ENCODE measurements at places on chromosomes 4 and X. TPM values are rescaled to one million over a fixed set of nuclear protein-coding genes. Genes with fewer than 3 reads are reported as not detected.

Gene TLR3
- 0.17 TPM for polyA plus RNA-seq

Gene TASL
- 7.6 TPM for polyA plus RNA-seq

Gene GAGE12J
- polyA plus RNA-seq: not detected

Gene FAM9C
- not detected for polyA plus RNA-seq

Gene SLC38A5
- polyA plus RNA-seq: 20.2 TPM

Gene GABRA4
- under 0.01 TPM for polyA plus RNA-seq

- no peak overlapping the region for H3K4me3 ChIP-seq
- no peak overlapping the region for H3K27ac ChIP-seq
- H3K4me1 ChIP-seq: peaks cover 20% of the 10 kb centered on the region
- DNase-seq: peak; percentile 62
- peaks cover 10% of the 10 kb centered on the region for H3K36me3 ChIP-seq
These were observed 5.1 kb upstream of the SLC25A6 start for GRCh38 chrX:1397001-1397400.

DNA sequence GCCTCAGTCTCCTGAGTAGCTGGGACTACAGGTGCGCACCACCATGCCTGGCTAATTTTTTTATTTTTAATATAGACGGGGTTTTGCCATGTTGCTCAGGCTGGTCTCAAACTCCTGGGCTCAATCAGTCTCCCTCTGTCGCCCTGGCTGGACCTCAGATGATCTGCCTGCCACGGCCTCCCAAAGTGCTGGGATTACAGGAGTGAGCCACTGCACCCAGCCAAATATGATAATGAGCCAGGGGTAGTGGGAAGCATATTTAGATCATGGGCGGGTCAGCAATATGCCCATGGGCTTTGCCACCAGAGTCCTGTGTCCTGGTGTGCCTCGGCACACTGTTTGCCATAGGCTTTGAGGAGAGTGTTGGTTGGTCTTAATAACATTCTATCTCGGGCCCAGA lies 71.8 kb downstream of the FAM193A start:
- no peak overlapping the region for H3K27ac ChIP-seq
- peaks cover 37% of the 10 kb centered on the region for H3K4me1 ChIP-seq
- DNase-seq: no peak
- H3K4me3 ChIP-seq: no peak overlapping the region
- no peaks in the 10 kb centered on the region for H3K27me3 ChIP-seq

- H3K4me3 ChIP-seq: no peak overlapping the region
- no peaks in the 10 kb centered on the region for H3K27me3 ChIP-seq
- no peak overlapping the region for H3K27ac ChIP-seq
- H3K36me3 ChIP-seq: no peaks in the 10 kb centered on the region
- no peaks in the 10 kb centered on the region for H3K4me1 ChIP-seq
These were observed 259.7 kb downstream of the PPARGC1A start for GRCh38 chr4:23630110-23630509.

DNA sequence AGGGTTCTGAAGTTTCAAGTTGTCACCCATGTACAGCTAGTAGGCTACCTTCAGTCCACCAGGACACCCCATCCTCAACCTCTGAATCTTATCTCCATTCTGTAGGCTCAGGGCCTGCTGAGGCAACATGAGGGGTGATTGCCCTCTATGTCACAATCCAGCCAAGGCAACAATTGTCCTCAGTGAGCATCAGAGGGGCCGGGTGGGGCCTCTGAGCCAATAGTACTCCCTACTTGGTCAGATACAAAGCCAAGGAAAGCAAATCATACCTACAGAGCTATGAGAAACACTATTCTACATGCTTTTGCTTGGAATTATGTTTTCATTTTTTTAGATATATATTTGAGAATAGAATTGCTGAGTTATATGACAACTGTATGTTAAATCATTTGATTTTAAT lies at the start of gene ACTRT1:
TSS of gene ACTRT1 (minus strand) at position 101 of the 400 bp plus-strand sequence. CDS start 197 bp downstream, outside the sequence.
- no peak within 1 kb of the TSS for H3K4me3 ChIP-seq
- DNase-seq: no peak
- H3K27ac ChIP-seq: no peak within 1 kb of the TSS
- H3K4me1 ChIP-seq: no peaks in the 10 kb centered on the region

GRCh38 chr4:108628411-108628810 lies 8.0 kb downstream of the RPL34 start:
- no peaks in the 10 kb centered on the region for H3K27me3 ChIP-seq
- H3K36me3 ChIP-seq: peaks cover 88% of the 10 kb centered on the region
- peaks cover 1% of the 10 kb centered on the region for H3K4me1 ChIP-seq
- no peak overlapping the region for H3K4me3 ChIP-seq
- H3K27ac ChIP-seq: no peak overlapping the region

GRCh38 chr4:165709516-165709915 lies 163.5 kb upstream of the TLL1 start:
- H3K27me3 ChIP-seq: no peaks in the 10 kb centered on the region
- no peak for DNase-seq
- H3K4me3 ChIP-seq: no peak overlapping the region

DNA sequence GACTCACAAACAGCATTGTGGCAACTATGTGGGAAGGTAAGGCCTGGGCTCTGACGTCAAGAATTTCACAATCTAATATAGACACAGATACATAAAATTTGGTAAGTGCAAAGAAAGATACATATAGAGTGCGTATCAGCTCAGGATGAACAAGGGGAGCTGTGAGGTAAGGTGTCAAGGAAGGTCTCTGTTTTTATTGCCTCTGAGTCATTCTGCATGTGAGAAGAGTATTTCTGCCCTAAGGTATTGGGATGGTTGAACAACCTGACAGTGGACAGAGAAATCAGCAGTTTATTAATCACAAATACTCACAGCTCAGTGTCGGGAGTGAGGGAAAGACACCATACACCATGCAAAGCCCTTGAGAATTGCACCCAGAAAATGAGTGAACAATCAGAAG lies 89.8 kb downstream of the COMMD8 start:
- DNase-seq: no peak
- H3K36me3 ChIP-seq: no peaks in the 10 kb centered on the region
- no peaks in the 10 kb centered on the region for H3K4me1 ChIP-seq
- H3K4me3 ChIP-seq: no peak overlapping the region

- no peak overlapping the region for H3K4me3 ChIP-seq
- H3K4me1 ChIP-seq: no peaks in the 10 kb centered on the region
- H3K27ac ChIP-seq: no peak overlapping the region
These were observed 537.3 kb upstream of the RPS6KA3 start for GRCh38 chrX:20803971-20804370.

DNA sequence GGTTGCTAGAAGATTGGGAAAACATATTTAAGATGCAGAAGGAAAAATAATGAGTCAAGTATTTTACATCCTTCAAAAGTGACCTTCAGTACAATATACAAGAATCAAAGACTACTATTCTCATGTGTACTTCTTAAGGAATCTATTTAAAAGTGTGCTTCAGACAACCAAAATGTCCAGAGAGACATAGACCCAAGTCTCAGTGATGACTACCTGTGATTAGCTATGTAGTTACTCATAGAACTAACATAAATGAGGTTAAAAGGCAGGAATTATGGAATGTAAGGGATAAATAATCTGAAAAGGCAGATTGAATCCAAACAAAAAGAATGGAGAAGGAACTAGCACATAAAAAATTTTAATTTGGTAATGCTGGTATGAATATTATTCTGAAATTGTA lies 634.7 kb upstream of the FAM241A start:
- no peaks in the 10 kb centered on the region for H3K27me3 ChIP-seq
- H3K4me1 ChIP-seq: no peaks in the 10 kb centered on the region
- no peak overlapping the region for H3K27ac ChIP-seq
- no peak for DNase-seq
- no peaks in the 10 kb centered on the region for H3K36me3 ChIP-seq

GRCh38 chrX:48695534-48695896 lies 1.0 kb upstream of the SUV39H1 start:
- H3K27ac ChIP-seq: peak overlapping the region; percentile 89
- peaks cover 13% of the 10 kb centered on the region for H3K36me3 ChIP-seq
- no peaks in the 10 kb centered on the region for H3K4me1 ChIP-seq

DNA sequence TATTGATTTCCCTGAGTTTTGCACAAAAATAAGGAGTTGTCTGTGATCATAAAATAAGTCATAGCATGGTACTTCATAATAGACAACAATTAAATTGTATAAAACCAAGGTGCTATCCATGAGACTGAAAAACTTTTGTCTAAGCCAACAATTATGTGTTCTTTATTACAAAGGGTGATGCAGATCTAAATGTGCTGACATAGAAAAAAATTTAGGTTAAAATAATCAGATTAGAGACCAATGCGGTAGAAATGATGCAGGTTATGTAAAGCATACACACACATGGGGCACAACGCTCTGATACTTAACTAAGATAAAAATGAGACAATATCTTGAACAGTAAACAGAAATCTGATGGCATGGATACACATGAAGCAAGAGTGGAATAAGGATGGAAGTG lies 113.3 kb downstream of the PWWP3B start:
- no peak overlapping the region for H3K27ac ChIP-seq
- H3K4me1 ChIP-seq: no peaks in the 10 kb centered on the region
- DNase-seq: no peak
- no peak overlapping the region for H3K4me3 ChIP-seq
- no peaks in the 10 kb centered on the region for H3K36me3 ChIP-seq

DNA sequence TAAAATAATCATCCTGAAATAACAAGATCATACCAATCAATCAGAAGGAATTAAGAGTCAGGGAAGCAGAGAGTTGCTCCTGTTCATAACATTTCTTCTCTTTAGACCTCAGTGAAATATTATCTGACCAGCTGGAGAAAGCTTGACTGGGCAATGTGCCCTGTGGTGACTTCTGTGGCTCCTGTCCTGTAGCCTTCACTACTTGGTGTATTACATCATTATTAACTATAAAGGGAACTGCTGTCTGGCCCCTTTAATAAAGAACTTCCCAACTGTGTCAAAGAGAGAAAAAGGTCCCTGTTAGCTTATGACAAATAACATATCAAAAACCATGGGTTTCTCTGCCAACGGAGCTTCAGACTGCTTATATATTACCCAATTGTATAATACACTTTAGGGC lies 18.0 kb downstream of the OPHN1 start:
- H3K27me3 ChIP-seq: peaks cover 13% of the 10 kb centered on the region
- DNase-seq: no peak
- no peak overlapping the region for H3K27ac ChIP-seq
- H3K4me3 ChIP-seq: no peak overlapping the region
- no peaks in the 10 kb centered on the region for H3K36me3 ChIP-seq
- H3K4me1 ChIP-seq: no peaks in the 10 kb centered on the region

- H3K27ac ChIP-seq: no peak overlapping the region
- H3K27me3 ChIP-seq: no peaks in the 10 kb centered on the region
- DNase-seq: no peak
These were observed 95.9 kb upstream of the RPS6KA3 start for GRCh38 chrX:20362268-20363267.

GRCh38 chr4:159158083-159158617 lies 55.3 kb downstream of the RAPGEF2 start:
- no peak overlapping the region for H3K4me3 ChIP-seq
- H3K4me1 ChIP-seq: no peaks in the 10 kb centered on the region
- H3K27me3 ChIP-seq: no peaks in the 10 kb centered on the region
- no peak overlapping the region for H3K27ac ChIP-seq
- DNase-seq: no peak

DNA sequence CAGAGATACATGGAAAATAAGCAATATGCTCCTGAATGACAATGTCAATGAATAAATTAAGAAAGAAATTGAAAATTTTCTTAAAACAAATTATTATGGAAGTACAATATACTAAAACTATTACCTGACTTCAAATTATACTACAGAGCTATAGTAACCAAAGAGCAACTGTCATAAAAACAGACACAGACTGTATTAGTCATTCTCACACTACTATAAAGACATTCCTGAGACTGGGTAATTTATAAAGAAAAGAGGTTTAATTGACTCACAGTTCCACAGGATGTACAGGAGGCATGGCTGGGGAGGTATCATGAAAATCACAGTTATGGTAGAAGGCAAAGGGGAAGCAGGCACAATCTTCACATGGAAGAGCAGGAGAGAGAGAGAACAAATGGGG lies 60.0 kb upstream of the CYSLTR1 start:
- no peak overlapping the region for H3K4me3 ChIP-seq
- H3K4me1 ChIP-seq: no peaks in the 10 kb centered on the region
